NCI-H2081 treated with DMSO at 0.1 percent for 48 hours (cell line): ENCODE measurements at places on chromosomes 12 and 14.

DNA sequence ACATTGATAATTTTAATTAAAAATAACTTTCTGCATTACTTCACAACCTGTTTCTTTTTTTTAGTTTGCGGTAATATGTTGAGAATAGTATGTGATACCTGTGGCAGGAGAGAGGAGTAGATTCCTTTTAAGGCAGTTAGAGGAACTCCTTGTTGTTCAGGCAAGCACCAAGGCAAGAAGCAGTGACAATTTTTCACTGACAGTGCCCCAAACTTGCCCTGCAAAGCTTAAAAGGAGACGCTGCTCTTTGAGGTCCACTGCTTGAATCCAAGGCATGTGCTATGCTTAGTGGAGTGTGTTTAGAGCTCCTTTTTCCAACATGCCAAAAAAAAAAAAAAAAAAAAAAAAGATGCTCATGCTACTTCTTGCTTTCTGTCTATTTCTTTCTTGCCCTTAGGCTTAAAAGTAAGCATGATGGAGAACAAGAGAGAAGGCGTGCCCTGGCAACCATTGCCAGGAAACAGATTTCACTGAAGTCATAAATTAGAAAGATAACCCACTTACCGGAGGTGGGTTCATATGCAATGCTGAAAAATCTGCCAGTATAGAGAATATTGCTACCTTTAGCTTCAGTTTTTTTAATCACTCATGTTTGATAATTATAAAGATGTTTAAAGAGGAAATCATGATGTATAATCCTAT is 58.3 kb upstream of the DYRK2 start:
- DNase-seq = no peak

DNA sequence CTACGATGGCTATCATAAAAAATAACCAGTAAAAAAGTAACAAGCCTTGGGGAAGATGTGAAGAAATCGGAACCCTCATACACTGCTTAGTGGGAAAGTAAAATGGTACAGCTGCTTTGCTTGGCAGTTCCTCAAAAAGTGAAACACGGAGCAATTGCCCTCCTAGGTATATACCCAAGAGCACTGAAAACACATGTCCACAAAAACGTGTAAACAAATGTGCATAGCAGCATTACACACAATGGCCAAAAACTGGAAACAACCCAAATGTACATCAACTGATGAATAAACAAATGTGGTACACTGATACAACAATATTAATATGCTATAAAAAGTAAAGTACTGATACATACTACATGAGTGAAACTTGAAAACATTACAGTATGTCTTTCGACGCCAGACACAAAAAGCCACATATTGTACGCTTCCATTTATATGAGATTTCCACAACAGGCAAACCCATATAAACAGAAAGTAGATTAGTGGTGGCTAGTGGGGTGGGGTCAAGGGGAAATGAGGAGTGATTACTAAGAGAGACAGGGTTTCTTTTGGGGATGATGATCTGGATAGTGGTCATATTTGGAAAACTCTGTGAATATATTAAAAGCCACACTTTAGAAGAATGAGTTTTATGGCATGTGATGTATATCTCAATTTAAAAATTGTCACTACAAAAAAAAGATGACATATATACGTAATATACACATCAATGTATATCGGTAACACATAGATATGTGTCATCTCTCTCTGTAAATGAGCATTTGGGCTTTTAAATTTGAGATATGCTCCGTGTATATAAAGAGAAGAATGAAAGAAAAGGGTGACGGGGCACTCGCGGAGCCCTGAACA is 996 bp downstream of the SLC41A2 start:
- DNase-seq = no peak

- DNase-seq = no peak
Measured at GRCh38 chr14:99902925-99903324, 109.7 kb downstream of the EML1 start.

- no peak for DNase-seq
Measured at GRCh38 chr12:21940549-21941505, at the start of gene ABCC9. Gene ABCC9, minus strand, starts transcription at chr12:21941426. Its CDS starts 4,752 bp downstream, at chr12:21936674.

DNA sequence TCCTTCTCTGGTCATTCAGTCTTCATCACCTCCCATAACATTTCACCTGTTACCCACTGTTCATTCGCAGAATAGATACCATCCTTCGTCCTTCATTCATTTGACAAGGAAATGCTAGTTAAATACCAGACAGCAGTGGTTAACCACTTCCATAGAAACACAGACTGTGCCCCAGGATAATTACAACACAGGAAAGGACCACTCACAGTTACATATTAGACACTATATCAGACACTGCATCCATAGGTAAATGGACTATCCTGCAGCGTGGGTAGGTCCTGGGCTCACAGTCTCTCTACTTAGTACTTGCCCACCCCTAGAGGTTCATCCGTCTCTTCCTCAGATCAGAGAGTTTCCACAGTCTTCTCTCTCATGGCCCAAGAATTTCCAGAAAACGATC is 1044.6 kb downstream of the VRK1 start:
- no peak for DNase-seq

- no peak for DNase-seq
Measured at GRCh38 chr12:129561304-129561703, 342.5 kb downstream of the TMEM132D start.

- no peak for DNase-seq
Measured at GRCh38 chr12:7934091-7934888, 1.7 kb downstream of the SLC2A3 start.

- no peak for DNase-seq
Measured at GRCh38 chr12:6653342-6653741, 6.1 kb upstream of the ACRBP start.

- DNase-seq = no peak
Measured at GRCh38 chr12:108567406-108568337, 5.3 kb downstream of the ISCU start.

DNA sequence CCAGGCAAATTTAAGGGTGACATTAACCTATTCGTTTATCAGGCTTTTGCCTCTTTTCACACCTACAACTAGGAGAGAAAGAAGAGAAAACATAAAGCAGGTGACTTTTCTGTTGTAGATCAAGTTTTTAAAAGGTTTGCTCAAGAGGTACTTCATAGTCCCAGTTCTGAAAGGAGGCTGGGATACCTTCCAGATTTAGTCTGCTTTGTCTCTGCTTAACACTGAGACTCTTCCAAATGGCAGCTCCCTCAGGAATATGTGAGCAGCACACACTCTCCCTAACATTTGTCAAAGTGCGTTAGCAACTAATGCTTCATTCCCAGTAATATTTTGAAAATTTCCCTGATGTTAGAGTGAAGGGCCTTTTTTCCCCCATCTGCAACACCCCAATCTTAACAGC is 133.7 kb upstream of the RASSF8 start:
- no peak for DNase-seq

- no peak for DNase-seq
Measured at GRCh38 chr12:32446316-32447119, 47.2 kb downstream of the FGD4 start.

DNA sequence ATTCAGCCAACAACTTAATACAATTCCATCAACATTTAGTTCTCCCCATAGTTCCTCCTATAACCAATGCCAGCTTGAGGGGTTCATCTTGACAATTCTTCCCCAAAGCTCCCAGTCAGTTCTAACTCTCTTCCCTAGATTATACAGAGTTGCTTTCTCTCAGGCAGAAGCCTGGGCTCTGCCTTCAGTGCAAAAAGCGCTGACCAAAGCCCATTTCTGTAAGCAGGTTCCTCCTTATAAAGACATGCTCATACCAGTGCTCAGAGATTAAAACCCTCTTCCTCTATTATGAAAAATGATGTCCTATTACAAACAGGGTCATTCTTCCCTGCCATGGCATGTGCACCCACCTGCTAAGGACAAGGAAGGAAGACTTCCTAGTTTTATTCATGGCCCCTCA is 16.2 kb downstream of the SPIC start:
- DNase-seq = no peak
